ENCODE measurements at places on chromosomes 2 and 18.

DNA sequence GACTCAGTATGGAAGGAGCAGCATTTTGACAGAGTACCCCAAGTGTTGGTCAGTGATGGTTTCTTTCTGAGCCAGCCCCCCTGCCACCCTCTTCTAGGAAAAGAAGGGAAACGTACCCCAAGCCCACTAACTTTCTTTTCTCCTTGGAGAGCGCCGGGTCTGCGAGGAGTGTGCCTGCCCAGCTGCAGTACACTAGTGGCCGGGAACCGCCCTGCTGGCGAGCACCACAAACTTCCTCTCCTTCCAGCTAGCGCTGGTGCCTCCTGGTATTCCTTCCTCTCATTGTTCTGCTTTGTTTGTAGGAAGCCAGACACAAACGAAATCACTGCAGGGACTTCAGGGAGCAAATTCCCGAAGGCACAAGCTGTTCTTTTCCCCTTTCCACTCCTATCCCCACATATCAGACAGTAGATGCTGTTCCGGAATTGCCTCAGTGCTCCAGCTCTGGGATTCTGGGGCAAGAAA, 1.8 kb downstream of the CCDC85A start:
- DNase-seq, result no peak

DNA sequence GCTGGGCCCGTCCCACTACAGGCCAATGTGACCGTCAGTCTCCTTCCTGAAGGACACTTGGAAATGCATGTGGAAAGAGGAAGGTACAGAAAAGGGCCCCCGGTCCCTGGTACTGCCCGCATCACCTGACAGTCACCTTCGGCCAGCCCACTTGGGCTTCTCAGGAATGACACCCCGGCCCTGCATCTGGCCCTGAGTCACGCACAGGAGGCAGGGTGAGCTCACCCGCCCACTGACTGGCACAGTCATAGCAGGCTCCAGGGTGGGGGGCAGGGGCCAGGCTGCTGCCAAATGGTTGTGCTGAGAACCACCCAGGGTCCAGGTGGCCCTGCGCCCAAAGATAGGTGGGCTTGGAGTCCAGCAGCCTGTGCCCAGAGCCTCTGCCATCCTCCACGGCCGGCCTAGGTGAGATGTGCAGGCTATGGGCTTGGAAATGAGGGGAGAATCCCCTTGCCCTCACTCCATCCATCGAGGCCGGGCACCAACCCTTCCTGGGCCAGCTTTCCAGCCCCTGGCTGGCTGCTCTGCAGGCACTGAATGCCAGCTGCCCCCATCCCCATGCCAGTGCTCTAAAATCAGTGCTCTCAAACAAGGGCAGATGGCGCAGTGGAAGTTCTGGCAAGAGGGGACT, 14.1 kb downstream of the EMX1 start:
- DNase-seq, result peak; percentile 64

DNA sequence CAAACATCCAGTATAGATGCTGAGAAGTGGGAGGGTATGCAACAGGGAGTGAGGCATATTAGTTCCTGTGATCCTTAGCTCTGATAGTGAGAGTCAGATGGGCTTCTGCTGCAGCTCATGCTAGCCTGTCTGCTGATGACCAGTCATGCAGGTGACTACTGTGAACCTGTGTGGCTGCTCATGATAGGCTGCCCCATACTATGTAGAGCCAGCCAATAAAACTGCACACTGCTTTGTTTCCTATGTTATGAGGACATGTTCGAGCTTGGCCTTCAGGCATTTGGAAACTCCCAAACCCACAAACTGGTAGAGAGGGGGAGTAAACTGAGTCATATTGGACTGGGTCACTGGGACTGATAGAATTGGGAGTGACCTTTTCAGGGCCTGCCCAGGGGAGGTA, 20.1 kb upstream of the SERPINE2 start:
- no peak for DNase-seq

GRCh38 chr2:236955521-236956030, 130.1 kb upstream of the COPS8 start:
- no peak for DNase-seq

GRCh38 chr18:68394705-68395104, 320.2 kb downstream of the TMX3 start:
- DNase-seq, result no peak

- DNase-seq, result no peak
These were observed 674 bp downstream of the NCAPH start for GRCh38 chr2:96336104-96336775.

DNA sequence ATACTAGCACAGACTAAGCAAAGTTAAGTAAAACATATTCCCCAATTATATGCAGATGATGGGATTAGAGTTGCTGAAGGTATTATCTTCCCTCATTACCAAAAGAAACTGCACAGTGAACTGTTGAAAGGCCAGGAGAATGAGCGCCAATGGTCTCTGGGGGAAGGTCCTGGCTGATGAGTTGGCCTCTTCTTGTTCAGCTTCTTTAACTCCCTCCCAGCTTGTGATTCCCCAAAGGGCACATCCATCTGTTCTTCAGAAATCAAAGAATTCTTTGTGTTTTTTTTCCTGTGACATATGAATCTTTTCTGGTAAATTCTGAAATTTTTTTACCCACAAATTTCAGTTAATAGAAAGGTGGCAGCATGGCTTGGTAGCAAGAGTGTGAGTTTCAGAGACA, 667.6 kb downstream of the CNTNAP5 start:
- DNase-seq, result no peak

- no peak for DNase-seq
These were observed 6.5 kb downstream of the MERTK start for GRCh38 chr2:111904726-111905474.

- no peak for DNase-seq
These were observed 42.1 kb downstream of the GRHL1 start for GRCh38 chr2:9993488-9994165.

DNA sequence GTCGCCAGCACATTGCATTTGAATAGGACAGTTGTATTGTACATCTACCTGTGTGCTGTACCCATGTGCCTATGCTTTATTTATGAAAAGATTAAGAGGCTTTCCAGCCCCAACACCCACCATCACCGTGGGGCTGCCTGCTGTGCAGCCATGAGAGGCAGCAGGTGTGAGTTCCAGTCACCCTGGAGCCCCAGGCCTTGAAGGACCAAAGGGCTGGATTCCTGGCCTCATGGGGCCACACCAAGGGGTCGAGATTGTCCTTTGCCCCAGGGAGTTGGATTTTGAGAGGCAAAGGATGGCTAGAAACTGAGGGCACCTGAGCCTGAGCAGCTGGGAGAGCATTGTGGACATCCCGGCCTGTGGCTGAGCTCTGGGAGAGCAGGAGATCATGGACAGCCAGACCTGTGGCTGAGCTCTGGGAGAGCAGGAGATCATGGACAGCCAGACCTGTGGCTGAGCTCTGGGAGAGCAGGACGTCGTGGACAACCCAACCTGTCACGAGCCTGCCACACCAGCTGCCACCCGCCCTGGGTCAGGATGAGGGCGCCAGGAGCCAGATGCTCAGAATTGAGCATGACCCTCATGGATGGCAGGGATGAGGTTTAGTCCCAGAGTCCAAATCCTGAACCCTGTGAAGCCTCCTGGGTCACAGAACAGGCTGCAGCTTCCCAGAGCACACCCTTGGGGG, 182.5 kb upstream of the RAB6C start:
- no peak for DNase-seq

- DNase-seq, result peak; percentile 56
These were observed 7.8 kb downstream of the MTHFD2 start for GRCh38 chr2:74206180-74206688.

- peak; percentile 73 for DNase-seq
These were observed 1.0 kb upstream of the PEX13 start for GRCh38 chr2:61016392-61017002.

- DNase-seq, result peak; percentile 57
These were observed 184.1 kb downstream of the HDAC4 start for GRCh38 chr2:239216614-239217273.

- DNase-seq, result no peak
These were observed 790.1 kb downstream of the SLC4A3 start for GRCh38 chr2:220417503-220417902.

- DNase-seq, result peak; percentile 74
These were observed 66.3 kb upstream of the TCF7L1 start for GRCh38 chr2:85066874-85067351.

GRCh38 chr18:36718705-36719328, 110.0 kb downstream of the TPGS2 start:
- DNase-seq, result no peak

GRCh38 chr2:196177124-196177523, 5.7 kb upstream of the STK17B start:
- no peak for DNase-seq

DNA sequence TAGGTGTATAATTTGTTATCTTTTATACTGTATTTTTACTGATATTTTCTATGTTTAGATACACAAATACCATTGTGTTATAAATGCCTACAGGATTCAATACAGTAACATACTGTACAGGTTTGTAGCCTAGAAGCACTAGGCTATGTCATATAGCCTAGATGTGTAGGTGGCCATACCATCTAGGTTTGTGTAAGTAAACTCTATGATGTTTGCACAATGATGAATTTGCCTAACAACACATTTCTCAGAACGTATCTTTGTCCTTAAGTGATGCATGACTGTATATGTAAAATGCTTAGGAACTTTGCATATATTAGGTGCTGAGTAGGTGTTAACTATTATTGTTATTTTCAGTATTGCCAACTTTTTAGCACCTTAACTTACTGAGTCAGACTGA, 17.3 kb downstream of the UNC80 start:
- no peak for DNase-seq

- no peak for DNase-seq
These were observed 535 bp downstream of the HOXD3 start for GRCh38 chr2:176157499-176158185.

DNA sequence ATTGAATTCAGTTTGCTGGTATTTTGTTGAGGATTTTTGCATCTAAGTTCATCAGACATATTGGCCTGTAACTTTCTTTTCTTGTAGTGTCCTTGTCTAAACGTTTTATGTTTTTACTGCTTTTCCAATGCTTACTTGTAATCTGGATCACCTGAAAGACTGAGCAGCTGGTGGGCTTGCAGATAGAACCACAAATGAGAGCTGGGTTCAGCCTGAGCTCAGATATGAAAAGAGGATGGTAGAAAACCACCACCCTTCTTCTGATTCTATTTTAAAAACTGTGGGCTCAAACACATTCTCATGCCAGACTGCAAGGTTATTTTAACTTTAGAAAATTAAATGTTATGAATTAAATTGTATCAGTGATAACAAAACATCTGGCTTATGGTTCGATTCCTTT, 70.8 kb downstream of the DDX18 start:
- no peak for DNase-seq

GRCh38 chr2:8956774-8957173, 46.7 kb downstream of the MBOAT2 start:
- no peak for DNase-seq
